ENCODE measurements at places on chromosomes 16 and 17. TPM values are rescaled to one million over a fixed set of nuclear protein-coding genes. Genes with fewer than 3 reads are reported as not detected.
A peak's percentile ranks its signal among the peaks of the same experiment; 100 is the strongest.

DNA sequence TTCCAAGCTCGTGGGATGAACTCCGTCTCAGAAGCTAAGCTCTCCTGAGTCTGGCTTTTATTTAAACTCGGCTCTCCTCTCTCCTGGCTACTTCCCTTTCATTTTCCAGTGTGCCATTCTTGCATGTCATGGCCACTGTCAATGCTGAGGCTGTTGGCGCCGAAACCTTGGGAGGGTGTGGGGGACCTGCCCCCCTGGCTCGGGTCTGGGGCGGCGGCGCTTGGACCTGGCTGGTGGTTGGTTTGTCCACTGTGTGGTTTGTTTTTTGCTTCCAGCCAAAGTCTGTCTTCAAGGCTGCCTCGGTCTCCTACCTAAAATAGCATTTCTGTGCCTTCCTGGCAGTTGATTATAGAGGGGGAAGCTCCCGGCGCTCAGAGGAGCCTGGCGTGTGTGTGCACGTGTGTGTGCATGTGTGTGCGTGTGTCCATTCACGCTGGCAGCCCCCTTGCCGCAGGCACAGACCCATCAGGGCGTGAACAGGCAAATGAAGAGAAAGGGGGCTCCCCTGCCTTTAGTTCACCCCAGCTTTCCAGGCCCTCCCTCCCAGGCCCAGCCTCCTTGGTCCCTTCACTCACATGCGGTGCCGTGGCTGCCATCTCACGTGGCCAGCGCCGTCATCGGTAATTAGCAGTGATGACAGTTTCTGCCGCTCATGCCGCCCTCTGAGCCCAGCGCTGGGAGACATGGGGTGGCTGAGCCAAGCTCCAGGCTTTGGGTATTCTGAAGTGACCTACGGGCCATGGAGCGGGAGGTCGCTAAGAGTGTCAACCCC is 179.9 kb downstream of the SEC14L1 start:
- DNase-seq, result no peak

GRCh38 chr17:62975206-62975605 is 9.2 kb downstream of the TANC2 start:
- DNase-seq, result no peak

DNA sequence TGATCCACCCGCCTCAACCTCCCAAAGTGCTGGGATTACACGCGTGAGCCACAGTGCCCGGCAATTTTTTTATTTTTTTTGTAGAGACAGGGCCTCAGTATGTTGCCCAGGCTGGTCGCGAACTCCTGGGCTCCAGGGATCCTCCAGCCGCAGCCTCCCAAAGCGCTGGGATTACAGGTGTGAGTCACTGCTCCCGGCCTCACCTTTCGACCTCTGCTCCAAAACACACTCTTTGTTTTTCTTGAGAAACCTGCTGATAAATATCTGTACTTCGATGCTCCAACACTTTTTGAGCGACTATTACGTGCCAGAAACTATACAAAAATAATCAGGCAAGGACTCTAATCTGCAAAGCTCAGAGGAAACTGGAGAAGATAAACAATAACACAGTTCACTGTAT is 1.0 kb downstream of the MED1 start:
- DNase-seq, result no peak

NPIPB9 gene
- total RNA-seq, result 4.5 TPM

DNA sequence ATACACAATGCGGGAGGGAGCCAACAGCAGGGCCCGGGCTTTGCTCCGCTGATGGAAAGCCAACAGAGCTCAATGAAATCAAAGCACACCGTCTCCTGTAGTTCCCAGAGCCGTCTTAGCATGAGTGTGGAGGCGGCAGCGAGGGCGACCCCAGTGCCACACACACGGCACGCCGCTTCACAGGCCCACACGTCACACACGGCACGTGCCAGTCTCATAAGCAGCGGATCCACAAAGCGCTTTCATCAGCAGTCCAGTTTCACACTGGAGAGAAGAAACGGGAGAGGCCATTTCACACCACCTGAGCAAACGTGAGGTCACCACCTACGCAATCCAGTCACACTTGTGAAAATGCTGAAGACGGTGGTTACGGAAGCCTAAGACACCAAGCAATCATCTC is 34.8 kb downstream of the CYB5D2 start:
- DNase-seq, result no peak

DEXI gene
- 47.1 TPM for total RNA-seq

CHD3 gene
- 57.1 TPM for total RNA-seq

DNA sequence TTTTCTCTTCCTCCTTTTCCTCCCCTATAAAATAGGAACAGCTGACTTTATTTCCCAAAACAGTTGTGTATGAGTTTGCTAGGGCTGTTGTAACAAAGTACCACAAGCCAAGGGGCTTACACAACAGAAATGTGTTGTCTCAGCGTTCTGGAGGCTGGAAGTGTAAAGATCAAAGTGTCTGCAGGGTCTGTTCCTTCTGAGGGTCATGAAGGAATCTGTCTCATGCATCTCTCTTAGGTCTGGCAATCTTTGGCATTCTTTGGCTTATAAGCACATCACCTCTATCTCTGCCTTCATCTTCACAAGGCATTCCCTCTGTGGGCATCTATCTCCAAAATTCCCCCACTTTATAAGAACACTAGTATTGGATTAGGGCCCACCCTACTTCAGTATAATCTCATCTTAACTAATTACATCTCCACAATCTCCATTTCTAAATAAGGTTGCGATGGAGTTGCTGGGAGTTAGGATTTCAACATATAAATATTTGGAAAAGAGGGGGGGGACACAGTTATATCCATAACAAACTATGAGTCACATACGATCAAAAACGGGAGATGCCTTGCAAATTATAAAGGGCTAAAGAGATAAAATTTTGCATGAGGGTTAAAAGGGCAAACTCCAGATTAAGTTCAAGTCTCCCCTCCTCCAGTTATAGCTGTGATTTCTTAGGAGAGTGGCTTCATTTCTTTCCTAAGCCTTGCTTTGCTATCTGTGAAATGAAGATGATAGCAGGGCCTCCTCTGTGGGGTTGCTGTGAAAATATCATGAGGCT is 109.7 kb downstream of the VAT1L start:
- no peak for DNase-seq

GRCh38 chr17:83194761-83195329 is 115.4 kb downstream of the METRNL start:
- no peak for DNase-seq

- DNase-seq, result peak; percentile 72
Measured at GRCh38 chr17:72613396-72613795, 479.1 kb downstream of the SLC39A11 start.

- no peak for DNase-seq
Measured at GRCh38 chr17:47695429-47696376, 1.7 kb downstream of the TBKBP1 start.

CCL2 gene
- total RNA-seq, result 148 TPM

DNA sequence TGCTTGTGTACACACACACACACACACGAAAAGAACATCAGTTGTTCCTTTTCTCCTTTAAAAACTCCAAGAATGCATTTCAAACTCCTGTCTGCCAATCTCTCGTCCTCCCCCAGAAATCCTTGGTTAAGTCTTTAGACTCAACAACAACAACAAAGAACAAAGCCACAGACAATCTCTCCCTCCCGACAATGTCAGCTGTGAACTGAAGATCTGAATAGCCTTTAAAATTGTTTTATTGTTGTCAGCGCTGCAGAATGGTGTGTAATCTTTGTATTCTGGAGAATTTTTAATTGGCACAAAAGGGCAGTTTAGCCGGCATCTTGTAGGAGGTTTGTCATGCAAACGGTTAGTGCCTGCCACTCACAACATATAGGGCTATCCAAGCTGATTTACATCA is 219.5 kb downstream of the MSI2 start:
- no peak for DNase-seq

SLC12A3 gene
- total RNA-seq, result 2.4 TPM

KRT20 gene
- total RNA-seq, result not detected

ZNF652 gene
- total RNA-seq, result 28.4 TPM
